ENCODE measurements at places on chromosomes 12 and 14. TPM values are rescaled to one million over a fixed set of nuclear protein-coding genes. Genes with fewer than 3 reads are reported as not detected.
A peak's percentile ranks its signal among the peaks of the same experiment; 100 is the strongest.

- ATAC-seq = no peak
Observed at GRCh38 chr12:114769634-114770033, 85.7 kb upstream of the TBX3 start.

DNA sequence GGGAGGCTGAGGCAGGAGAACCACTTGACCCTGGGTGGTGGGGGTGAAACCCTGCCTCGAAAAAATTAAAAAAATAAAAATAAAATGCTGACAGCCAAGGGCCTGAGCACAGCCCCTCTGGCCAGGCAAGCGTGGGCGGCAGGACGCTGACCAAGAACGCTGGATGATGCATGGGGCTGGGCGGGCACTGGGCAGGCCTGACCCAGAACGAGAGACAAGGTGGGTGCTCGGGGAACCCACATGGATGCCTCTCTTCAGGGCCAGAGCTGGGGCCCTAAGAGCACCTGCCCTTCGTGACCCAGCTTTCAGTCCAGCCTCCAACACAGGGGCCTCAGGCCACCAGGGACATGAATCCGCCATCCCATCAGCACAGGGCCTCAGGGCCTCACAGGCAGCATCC is 11.3 kb downstream of the GALNT9 start:
- ATAC-seq = no peak

Gene EML1
- total RNA-seq = 0.54 TPM

DNA sequence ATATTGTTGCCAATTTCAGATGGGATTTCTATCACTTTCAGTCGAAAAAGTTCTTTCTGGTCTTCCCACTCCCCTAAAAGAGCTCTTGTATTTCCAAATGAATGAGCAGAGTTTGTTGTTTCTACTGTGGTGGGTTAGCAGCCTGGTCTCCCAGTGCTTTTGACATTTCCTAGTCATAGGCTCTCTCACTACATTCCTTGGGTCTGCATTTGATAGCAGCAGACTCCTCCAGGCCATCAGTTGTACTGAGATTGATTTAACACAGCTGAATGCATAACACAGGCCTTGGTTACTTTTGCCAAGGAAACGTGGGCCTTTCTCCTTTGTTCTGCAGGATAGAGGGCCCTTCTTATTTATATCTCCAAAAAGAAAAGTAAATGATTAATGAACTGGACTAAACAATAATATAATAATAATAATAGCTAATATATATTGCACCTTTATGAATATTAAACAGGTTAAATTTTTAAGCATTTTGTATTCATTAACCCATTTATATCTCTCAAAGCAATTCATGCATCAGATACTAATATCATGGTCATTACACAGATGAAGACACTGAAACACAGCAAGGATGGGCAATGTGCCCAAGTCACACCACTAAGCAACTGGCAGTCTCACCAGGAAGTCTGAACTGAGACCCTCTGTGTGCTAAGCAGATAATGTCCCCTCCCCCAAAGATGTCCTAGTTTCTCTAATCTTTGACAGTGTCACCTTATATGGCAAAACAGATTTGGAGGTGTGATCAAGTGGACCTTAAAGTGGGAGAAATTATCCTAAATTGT is 1579.2 kb downstream of the AACS start:
- ATAC-seq = no peak

DNA sequence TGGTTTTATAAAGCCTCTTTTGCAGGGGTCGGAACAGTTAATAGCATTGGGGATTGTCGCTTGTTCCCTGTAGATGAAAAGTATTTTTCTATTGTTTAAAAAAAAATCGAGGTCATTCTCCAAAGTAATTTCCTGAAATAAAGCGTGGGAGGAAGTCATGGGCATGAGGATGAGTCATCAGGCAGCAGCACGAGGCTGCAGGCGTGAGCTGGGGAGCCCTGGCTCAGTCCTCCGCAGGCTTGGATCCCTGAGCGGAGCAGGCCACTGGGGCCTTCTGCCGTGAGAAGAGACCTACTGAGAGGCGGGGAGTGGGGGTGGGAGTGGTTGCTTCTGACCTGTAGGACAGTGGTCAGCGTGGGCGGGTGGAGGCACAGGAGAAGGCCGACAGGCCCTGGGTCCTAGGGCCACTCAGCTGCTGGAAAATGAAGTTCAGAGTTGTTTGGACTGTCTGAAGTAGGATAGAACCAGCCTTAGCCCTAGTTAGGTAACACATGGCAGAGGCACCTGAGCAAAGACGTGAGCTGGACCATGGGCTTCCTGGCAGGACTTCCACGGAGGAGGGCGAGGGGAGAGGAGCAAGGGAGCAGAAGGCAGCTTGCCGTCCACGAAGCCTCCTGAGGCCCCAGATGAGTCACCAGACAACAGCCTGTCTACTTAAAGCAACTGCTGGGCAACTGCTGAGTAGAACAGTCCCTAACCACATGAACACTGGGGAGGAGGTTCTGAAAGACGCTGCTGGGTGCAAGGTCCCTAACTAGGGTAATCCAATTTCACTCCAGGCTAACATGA is 21.1 kb upstream of the LGALS3 start:
- ATAC-seq = peak; percentile 95

Gene TSPAN8
- total RNA-seq = not detected

- no peak for ATAC-seq
Observed at GRCh38 chr12:116299665-116300328, 22.3 kb upstream of the MED13L start.

DNA sequence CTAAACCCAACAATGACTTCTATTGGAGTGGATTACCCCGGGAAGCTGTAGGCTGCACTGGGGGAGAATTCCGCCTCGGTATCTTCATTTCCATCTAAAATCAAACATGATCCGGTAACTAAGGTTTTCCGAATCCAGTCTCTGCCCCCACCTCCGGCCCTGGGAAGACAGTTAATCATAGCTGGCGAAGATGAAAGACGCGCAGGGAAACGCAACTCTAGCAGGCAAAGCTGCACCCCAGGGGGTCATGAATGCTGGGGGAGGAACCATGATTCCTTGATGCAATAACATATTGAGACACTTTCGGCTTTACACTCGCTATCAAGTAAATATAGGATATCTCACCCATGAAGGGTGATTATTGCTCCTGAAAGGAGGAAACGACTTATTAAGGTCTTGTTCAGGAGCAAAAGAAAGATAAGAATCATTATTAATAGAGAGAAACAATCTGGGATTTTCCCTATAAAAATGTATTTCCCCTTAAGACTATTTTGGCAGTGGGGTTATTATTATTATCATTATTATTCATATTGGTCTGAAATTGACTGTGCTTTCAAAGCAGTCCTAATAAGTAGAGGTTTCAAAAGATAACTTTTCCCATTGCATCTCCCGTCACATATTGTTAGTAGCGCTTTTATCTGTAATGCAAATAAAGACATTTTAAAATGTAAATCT is 614.9 kb downstream of the VRK1 start:
- ATAC-seq = no peak

- ATAC-seq = no peak
Observed at GRCh38 chr14:88695870-88696269, 96.9 kb downstream of the EML5 start.

DNA sequence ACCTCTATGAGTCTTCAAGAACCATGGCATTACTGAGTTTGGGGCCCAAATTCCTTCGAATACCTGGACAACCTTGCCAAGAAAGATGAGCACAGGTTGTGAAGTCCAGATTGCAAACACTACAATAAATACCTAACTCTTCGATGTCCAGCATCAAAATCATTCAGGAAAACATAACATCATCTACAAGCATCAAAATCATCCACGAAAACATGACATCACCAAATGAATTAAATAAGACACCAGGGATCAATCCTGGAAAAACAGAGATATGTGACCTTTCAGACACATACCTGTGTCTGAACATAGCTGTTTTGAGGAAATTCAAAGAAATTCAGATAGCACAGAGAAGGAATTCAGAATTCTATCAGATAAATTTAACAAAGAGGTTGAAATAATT is 262.0 kb upstream of the KITLG start:
- no peak for ATAC-seq

Gene STON2
- 0.64 TPM for total RNA-seq

- no peak for ATAC-seq
Observed at GRCh38 chr12:106981788-106982187, 5.2 kb downstream of the MTERF2 start.

GRCh38 chr14:21749306-21749868 is 75.8 kb upstream of the OR4E1 start:
- ATAC-seq = peak; percentile 21

- ATAC-seq = no peak
Observed at GRCh38 chr14:105387530-105387922, 10.8 kb upstream of the TEX22 start.

- ATAC-seq = no peak
Observed at GRCh38 chr12:11067514-11067913, 5.4 kb upstream of the TAS2R46 start.

DNA sequence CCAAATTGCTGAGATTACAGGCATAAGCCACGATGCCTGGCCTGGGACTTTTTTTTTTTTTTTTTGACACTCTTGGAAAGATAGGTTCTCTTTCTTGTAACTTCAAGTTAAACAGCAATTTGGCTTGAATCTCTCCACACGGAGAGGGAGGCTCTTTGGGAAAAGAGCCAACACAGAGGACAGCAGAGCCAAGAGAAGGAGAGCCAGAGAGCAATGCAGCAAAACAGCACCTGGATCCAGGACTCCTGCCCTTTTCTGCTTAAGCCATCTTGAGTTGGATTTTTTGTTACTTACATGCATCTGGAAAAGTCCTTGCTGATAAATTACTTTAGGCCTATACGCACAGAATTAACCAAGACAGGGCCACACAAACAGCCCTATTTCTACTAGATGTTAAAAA is 176.8 kb downstream of the APAF1 start:
- no peak for ATAC-seq

Gene FGF23
- total RNA-seq = not detected

DNA sequence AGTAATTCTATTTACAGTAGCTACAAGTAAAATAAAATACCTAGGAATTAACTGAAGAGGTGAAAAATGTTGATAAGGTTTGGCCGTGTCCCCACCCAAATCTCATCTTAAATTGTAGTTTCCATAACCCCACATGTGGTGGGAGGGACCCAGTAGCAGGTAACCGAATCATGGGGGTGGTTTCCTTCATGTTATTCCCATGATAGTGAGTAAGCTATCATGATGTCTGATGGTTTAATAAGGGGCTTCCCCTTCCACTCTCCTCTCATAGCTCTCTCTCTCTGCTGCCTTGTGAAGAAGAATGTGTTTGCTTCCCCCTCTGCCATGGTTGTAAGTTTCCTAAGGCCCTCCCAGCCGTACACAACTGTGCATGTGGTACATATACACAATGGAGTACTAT is 1170.7 kb downstream of the BCL11B start:
- peak; percentile 39 for ATAC-seq

GRCh38 chr14:57482120-57482519 is 11.5 kb downstream of the CCDC198 start:
- ATAC-seq = no peak

Gene RHOF
- 103 TPM for total RNA-seq

GRCh38 chr12:118124333-118124874 is 11.5 kb upstream of the PEBP1 start:
- ATAC-seq = no peak

GRCh38 chr14:101289230-101289690 is 272.0 kb upstream of the DIO3 start:
- no peak for ATAC-seq

Gene NFATC4
- total RNA-seq = not detected

- peak; percentile 13 for ATAC-seq
Observed at GRCh38 chr12:98592825-98593322, 612 bp upstream of the SLC25A3 start.

DNA sequence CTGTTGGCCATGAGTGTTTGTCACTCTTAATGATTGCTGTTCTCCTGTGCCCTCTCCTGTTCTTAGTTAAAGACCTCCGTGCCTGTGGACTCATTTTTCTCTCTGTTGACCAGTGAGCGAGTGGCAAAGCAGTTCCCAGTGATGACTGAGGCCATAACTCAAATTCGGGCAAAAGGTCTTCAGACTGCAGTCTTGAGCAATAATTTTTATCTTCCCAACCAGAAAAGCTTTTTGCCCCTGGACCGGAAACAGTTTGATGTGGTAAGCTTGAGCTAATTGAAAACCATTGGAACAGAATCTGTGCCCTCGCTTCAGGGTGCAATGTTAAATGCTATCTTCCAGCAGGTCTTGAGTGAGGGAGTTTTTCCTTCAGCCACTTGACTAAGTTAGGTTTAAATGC is 19.8 kb downstream of the ACAD10 start:
- ATAC-seq = no peak

- peak; percentile 77 for ATAC-seq
Observed at GRCh38 chr14:56004786-56005185, 113.4 kb upstream of the PELI2 start.

- no peak for ATAC-seq
Observed at GRCh38 chr12:47986291-47986660, 18.0 kb downstream of the COL2A1 start.

DNA sequence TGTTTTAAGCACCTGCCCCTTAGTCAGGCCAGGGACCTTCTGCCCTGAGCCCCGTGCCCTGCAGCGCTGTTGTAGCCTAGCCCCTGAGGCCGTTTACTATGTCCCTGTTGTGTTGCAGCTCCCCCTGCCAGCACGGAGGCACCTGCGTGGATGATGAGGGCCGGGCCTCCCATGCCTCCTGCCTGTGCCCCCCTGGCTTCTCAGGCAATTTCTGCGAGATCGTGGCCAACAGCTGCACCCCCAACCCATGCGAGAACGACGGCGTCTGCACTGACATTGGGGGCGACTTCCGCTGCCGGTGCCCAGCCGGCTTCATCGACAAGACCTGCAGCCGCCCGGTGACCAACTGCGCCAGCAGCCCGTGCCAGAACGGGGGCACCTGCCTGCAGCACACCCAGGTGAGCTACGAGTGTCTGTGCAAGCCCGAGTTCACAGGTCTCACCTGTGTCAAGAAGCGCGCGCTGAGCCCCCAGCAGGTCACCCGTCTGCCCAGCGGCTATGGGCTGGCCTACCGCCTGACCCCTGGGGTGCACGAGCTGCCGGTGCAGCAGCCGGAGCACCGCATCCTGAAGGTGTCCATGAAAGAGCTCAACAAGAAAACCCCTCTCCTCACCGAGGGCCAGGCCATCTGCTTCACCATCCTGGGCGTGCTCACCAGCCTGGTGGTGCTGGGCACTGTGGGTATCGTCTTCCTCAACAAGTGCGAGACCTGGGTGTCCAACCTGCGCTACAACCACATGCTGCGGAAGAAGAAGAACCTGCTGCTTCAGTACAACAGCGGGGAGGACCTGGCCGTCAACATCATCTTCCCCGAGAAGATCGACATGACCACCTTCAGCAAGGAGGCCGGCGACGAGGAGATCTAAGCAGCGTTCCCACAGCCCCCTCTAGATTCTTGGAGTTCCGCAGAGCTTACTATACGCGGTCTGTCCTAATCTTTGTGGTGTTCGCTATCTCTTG is 7.6 kb downstream of the DLK1 start:
- no peak for ATAC-seq

- ATAC-seq = no peak
Observed at GRCh38 chr12:120048263-120048662, 59.2 kb downstream of the BICDL1 start.

DNA sequence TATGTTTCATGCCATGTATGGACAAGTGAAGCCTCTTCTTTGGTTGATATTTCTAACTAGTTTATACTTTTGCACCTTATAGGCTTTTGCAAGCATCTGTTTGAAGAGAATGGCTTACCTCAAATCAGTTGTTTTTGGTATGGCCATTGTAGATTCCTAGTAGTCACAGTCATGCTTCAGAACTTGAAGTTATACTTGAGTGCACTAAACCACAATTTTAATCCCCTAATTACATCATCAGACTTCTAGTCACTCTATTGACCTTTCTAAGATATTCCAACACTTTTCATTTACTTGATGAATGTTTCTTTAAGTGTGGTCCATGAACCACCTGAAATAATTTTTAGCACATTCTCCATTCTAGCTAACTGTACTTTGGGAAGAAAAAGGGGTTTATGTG is 18.6 kb upstream of the KLRB1 start:
- ATAC-seq = peak; percentile 80

Gene TAS2R50
- 0.84 TPM for total RNA-seq

GRCh38 chr14:105087963-105088811 is 23.0 kb upstream of the GPR132 start:
- ATAC-seq = no peak

Gene ANKS1B
- 2.0 TPM for total RNA-seq

Data from activated T-helper 17 cell treated with anti-CD3 and anti-CD28 coated beads, Interleukin-2, amount 50 U/mL, for 72 hours (primary cell).